ENCODE measurements at places on chromosomes 11 and 22.
A peak's percentile ranks its signal among the peaks of the same experiment; 100 is the strongest.

DNA sequence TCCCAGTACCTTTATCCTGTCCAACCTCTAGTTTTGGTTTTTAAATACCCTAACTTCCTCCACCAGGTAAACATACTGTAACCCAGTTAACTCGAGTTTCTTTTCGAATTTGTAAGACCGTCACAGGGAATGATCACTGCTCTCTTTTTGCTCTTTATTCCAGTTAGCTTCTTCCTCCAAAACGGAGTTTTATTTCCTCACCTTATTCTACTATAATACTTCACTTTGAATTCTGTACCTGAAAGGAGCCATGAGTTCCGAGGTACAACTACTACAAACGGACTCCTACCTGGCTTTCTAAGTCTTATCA, 1.4 kb downstream of the NUP98 start:
- DNase-seq = no peak

- DNase-seq = no peak
These were observed 67.7 kb downstream of the SEZ6L start for GRCh38 chr22:26236991-26237390.

DNA sequence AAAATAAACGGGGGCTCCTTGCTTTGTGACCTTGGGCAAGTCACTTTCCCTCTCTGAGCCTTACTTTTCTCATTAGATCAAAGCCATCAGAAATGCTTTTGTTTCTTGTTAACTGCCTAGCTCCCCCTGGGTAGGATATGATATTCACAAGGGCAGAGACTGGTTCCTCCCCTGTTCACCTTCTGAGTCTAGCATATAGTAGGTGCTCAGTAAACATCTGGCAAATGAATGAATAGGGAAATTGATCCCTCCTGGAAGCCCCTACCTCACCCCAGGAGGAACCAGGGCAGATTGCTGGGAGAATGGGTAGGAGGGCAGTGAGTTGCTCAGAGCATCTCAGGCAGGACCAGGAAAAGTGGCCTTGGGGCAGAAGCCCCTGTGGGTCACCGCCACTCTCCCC, 6.6 kb upstream of the SAC3D1 start:
- no peak for DNase-seq

DNA sequence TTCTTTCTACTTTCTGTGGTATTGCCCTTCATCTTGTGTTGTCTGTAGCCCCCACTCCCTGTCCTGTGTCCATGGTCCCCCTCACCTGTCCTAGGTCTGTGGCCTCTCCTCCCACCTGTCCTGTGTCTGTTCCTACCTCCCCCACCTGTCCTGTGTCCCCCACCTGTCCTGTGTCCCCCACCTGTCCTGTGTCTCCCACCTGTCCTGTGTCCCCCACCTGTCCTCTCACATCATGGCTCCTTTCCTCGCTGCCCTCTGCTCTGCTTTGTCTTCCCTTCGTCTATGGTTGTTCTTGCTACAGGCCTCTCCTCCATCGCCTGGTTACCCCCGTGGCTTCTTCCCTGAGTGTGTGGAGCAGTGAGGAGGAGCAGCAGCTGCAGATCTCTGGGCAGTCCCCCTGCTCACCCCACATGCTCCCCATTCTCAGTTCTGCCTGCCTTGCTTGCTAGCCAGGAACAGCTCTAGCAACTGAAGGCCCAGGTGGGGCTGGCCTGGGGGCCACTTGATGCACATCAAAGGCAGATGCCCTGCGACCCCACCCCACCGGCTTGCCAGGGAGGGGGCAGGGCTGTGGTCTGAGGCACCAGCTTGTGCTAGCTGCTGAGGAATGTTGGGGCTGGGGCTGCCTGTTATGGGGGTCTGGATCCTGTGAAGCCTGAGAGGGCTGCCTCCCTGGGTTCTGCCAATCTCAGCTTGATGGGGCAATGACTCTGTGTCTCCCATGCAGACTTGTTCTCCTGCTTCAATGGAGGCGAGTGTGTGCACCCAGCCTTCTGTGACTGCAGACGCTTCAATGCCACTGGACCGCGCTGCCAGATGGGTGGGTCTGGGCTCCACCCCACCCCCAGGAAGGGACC, 5.6 kb downstream of the OTOG start:
- DNase-seq = no peak

- DNase-seq = no peak
These were observed 28.5 kb downstream of the AMPD3 start for GRCh38 chr11:10483584-10483983.

DNA sequence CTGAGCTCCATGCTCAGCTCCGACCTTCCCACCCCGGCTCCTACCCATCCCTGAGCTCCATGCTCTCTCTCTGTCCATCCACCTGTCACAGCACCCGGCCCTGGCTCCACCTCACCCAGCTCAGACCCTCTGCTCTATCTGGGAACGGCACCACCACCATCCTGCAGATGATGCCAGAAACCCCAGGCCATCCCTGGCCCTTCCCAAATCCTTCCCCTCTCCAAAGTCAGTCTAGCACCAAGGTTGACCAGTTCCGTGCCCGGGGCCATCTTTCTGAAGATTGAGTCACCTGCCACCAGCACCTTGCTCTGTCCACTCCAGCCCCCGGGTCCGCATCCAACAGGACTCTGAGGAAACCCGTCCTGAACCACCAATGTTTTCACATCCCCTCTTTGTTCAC, 969.6 kb downstream of the BRD1 start:
- DNase-seq = no peak

GRCh38 chr11:87972133-87972532, 203.1 kb downstream of the RAB38 start:
- DNase-seq = no peak

- no peak for DNase-seq
These were observed 666 bp downstream of the SLC25A18 start for GRCh38 chr22:17563936-17564391.

DNA sequence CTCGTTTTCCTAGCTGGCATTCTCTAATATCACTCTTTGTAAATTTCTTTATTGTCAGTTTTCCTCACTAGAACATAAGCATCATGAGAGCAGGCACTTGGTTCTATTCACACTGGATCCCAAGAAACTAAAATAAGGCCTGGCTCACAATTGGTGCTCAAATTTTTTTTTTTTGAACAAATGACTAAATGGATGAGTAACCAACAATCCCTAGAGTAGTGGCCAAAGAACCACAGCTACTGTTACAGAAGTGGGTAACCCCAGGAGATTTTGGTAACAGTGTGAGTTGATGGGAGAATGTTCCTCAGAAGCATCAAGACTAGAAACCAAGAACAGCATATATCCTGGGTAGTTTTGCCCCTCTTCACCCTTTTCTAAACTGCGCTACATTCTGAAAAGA, 572.6 kb downstream of the INSC start:
- no peak for DNase-seq

- DNase-seq = no peak
These were observed 806.3 kb downstream of the BRD1 start for GRCh38 chr22:49021131-49021925.

GRCh38 chr11:2991452-2992233, 486 bp downstream of the NAP1L4 start:
- peak; percentile 43 for DNase-seq

DNA sequence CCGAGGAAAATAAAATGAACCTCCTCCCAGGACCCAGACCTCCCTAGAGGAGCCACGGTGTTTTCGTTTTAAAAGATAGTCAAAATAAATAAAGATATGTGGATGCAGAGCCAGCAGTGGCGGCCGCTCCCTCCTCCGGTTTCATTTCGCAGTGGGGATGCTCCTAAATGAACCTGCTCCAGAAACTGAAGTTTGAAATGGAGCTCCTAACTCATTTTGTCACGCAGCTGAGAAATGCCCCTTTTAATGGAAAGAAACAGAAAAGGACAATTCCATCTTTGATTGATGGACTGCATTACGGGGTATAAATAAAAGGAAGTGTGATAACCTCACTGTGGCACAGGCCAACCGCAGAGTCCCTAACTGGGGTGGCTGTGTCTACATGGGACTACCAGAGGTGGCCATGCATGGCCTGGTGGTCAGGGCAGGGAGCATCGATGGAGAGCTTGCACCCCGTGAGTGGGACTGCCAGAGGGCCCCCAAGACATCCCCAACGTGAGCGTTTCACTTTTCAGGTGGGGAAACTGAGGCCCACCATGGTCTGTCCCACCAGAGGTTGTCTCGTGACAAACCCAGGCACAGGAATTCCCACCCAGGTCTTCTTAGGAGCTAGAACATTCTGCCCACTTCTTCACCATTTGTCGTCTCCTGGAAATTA, 426.6 kb downstream of the BRD1 start:
- DNase-seq = no peak

DNA sequence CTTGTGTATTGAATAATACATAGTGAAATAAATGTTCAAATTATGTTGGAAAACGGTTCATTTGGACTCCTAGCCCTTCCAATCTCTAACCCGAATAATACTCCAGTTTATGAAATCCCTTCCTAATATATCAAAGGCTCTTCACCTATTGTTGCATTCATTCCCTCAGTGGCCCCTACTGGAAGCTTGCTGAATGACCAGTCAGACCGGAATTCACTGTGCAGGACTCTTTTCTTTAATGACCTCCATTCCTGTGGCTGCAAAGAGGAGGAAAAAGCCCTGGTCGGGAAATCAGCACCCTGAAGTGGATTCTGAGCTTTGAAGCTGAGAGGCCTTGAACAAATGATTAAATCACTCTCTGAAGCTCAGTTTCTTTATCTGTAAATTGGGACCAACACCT, 19.1 kb upstream of the RCN1 start:
- no peak for DNase-seq

DNA sequence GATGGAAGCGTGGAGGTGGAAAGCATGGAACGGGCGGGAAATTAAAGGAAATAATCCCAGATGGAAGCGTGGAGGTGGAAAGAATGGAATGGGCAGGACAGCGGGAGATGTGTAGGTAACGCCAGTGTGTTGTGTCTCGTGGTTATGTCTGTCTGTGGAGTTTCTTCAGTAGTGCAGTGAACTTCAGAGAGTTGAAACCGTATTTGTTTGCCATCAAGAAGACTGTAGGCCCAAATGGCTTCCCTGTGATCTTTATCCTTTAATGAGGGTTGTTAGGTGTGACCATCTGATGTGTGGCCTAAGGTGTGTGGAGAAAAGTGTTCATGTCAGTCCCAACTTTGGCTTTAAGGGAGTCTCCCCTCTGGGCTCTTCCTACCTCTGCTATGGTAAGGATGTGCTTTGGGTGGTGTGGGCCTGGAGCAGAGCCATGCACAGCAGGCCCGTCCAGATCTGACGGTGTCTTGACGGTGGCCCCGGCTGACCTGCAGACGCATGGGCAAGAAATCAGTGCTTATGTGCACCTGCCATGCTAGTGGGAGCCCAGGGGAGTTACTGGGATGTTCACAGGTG, 39.6 kb downstream of the AP2A2 start:
- no peak for DNase-seq

DNA sequence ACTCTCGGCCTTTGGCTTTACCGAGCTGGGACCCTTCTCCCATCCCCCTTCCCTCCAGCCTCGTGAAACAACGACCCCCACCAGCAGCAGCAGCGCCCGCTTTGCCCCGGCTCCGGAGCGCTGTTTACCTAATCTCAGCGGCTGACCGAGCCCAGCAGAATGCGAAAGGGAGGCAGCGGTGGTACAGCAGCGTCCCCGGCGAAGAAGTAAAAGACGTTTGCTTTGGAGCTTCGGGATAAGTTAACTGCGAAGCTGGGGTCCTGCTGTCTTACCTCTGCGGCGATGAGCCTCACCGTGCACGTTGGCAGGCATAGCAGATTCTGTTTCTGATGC, 2.0 kb upstream of the LARGE1 start:
- DNase-seq = no peak

GRCh38 chr22:21802056-21802455, 65.4 kb downstream of the MAPK1 start:
- no peak for DNase-seq

GRCh38 chr11:131178596-131178995, 191.8 kb upstream of the NTM start:
- DNase-seq = no peak

- no peak for DNase-seq
These were observed 2.7 kb upstream of the PPP6R3 start for GRCh38 chr11:68457898-68458249.

- no peak for DNase-seq
These were observed 412.3 kb upstream of the KIRREL3 start for GRCh38 chr11:127412722-127413380.

- peak; percentile 15 for DNase-seq
These were observed 414 bp downstream of the JOSD1 start for GRCh38 chr22:38700270-38700788.

DNA sequence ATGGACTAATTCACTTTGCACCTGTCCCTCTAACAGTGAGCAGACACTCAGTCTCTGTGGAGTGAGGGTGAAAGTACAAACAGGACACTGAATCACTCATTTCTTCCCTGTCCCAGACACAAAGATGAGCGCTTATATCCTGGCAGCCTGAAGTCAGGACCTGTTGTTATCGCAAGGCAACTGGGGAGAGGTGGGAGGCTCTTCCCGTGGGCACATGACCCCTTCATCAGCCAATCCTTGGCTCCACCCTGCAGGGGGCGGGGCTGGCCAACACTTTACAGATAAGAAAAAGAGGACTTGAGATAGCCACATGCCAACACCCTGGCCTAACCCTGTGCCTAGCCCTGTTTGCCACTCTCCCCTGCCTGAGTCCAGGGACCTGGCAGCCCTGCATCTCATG, 29.5 kb upstream of the TESMIN start:
- DNase-seq = no peak

GRCh38 chr11:132993991-132994502, 538.3 kb downstream of the OPCML start:
- DNase-seq = no peak

DNA sequence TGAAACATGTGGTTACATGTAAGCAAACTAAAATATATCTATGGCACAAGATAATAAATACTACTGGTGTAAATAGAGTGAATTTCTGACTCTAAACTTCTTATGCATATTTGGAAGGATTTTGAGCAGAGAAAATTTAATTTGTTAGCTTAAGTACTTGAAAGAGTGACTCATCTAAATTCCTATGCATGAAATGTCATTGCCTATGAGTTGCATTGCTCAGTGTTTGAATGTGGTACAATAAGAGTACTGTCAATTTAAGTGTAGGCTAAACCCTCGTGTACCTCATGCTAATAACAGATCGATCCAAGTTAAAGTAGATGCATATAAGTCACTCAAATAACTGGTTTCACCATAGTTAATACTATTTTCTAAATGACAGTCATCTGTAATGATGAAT, 5.3 kb upstream of the CARD18 start:
- DNase-seq = no peak

GRCh38 chr11:26254378-26254777, 77.6 kb upstream of the ANO3 start:
- no peak for DNase-seq

GRCh38 chr22:46769191-46769675, 6.8 kb downstream of the TBC1D22A start:
- no peak for DNase-seq

GRCh38 chr11:40215556-40215955, 1243.9 kb downstream of the LRRC4C start:
- DNase-seq = no peak

DNA sequence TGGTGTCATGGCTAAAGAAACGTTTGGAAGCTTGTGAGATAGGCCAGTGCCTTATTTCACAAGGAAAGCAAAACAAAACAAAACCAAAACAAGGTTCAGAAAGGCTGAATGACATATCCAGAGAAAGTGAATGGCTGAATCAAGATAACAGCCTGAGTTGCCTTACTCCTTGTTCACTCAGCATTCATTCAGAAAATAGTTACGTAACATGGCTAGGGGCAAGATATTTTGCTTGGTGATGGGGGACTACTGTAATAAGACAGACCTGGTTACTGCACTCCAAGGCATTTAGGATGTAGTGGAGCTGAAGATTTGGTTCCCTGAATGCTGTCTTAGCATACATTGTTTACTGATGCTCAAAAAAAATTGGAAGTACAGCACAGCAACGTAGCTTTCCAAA, 47.7 kb downstream of the C11orf91 start:
- DNase-seq = no peak

- no peak for DNase-seq
These were observed 4.9 kb upstream of the ATP6V1E1 start for GRCh38 chr22:17633217-17633997.

Data from activated CD8-positive, alpha-beta memory T cell treated with anti-CD3 and anti-CD28 coated beads for 48 hours (primary cell).